ENCODE measurements at places on chromosomes 7 and 10.

GRCh38 chr7:121195874-121196273, 132.9 kb upstream of the WNT16 start:
- DNase-seq = no peak

- DNase-seq = no peak
Measured at GRCh38 chr10:48685731-48686130, 1.1 kb downstream of the WDFY4 start.

- no peak for DNase-seq
Measured at GRCh38 chr10:77907900-77908717, 18.4 kb downstream of the DLG5 start.

DNA sequence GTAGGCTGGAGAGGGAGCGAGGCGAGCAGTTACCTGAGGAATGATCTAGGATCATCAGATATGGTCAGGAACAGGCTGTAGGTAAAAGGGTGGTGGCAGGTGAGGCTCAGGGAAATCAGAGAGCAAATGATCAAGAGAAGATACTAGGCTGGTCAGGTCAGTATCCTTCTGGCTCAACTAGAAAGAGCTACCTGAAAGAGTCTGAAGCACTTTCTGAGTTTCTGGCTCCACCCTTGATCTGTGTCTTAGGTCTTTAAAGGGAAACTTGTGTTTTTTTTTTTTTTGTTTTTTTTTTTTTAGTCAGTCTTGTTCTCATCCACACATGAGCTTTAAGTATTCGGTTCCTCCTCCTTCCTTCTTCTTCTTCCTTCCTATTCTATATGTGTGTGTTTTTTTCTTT, 10.5 kb downstream of the ADAM22 start:
- DNase-seq = no peak

DNA sequence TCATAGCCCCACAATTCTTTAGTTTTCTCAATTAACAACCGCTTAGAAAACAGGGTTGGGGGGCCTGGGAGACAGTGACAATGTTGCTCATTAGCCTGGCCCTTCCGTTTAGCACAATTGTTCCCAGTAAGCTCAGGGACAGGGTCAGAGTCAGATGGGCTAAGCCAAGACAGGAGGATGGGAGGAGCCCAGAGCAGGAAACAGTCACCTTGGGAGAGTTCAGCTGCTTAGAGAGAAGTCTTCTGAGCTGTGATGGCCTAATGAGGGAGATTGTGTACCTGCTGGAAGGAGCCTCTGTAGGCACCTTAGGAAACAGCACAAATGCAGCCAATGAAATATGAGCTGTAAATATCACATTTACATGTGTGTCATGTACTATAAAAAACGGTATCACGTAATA, 35.9 kb downstream of the SVOPL start:
- no peak for DNase-seq

- no peak for DNase-seq
Measured at GRCh38 chr7:114209968-114210367, 204.6 kb upstream of the FOXP2 start.

- DNase-seq = no peak
Measured at GRCh38 chr7:129767120-129768015, 155.8 kb downstream of the NRF1 start.

DNA sequence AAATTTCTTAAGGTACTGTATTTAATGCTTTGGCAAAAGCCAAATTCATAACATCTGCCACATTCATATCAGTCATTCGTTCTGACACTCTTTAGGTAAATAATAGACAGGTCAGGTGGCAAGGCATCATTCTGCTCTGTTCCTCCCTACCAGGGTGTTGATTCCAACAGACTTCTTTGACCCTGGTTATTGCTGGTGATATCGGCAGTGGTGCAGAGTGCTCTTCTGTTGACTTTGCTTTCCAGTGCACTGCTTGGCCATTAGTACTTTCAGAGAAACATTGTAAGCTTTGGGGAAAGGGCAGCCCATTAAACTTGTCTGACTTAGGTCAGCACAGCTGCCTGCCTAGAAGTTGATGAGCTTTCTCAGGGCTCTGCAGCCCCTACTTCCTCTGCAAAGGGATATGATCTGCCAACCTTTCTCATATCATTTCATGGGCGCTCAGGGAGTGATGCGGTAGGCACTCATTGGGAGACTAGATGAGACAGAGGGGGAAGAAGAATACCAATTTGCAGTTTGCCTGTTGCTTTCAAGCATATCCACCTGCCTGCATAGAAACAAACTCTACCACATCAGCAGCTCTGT, 139.3 kb downstream of the LRRC4 start:
- DNase-seq = no peak

DNA sequence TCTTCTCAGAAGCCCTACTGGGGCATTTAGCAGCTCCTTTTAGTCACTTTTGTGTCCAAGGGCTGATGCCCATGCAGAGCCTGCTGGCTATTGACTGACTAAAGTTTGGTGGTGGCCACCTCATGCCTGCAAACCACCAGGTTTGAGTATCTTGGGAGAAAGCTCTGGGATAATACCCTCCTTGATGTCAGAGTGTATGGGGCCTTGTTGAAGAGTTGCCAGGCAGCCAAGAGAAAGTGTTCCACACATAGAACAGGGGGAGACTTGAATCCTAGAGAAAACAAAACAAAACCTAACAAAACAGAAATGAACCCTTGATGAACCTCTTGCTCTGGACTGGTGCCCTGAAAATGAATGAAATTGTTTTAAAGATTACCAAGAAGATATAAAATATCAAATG, 1024.6 kb downstream of the SORCS1 start:
- DNase-seq = no peak

GRCh38 chr7:71733107-71733870, 601.3 kb downstream of the GALNT17 start:
- DNase-seq = no peak

- DNase-seq = no peak
Measured at GRCh38 chr7:157892751-157893523, 556.1 kb downstream of the DNAJB6 start.

GRCh38 chr10:130337696-130338635, 201.8 kb downstream of the GLRX3 start:
- no peak for DNase-seq

DNA sequence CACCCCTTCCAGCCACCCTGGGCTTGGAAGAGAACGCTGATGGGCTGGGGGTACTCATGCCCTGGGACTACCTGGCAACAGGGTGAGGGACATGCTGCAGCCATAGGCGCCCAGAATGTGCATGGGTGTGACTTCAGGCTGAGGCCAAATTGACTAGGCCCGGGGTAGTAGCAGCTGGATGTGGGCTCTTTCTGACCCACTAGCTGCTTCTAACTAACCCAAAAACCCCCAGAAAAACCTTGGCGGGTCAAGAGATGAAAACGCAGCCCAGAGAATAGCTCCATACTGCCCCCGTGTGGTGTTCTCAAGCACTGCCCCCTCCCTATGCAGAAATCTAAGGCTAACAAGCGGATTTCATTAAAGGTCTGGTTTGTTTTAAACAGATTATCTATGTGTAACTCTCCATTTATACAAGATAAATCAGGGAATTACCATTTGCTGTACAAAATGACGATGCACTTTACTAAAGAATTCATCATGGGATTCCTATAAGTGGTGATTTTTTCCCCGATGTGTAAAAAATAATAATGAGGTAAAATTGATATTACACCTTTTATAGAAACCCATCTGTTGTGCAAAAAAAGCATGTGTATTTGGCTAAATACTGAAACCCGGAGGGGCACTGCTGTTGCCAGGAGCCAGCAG, 4.2 kb downstream of the SMARCD3 start:
- DNase-seq = peak; percentile 9

- DNase-seq = no peak
Measured at GRCh38 chr10:70588255-70588654, 14.3 kb downstream of the PRF1 start.

GRCh38 chr10:84196083-84196482, 1.7 kb downstream of the CDHR1 start:
- peak; percentile 26 for DNase-seq

DNA sequence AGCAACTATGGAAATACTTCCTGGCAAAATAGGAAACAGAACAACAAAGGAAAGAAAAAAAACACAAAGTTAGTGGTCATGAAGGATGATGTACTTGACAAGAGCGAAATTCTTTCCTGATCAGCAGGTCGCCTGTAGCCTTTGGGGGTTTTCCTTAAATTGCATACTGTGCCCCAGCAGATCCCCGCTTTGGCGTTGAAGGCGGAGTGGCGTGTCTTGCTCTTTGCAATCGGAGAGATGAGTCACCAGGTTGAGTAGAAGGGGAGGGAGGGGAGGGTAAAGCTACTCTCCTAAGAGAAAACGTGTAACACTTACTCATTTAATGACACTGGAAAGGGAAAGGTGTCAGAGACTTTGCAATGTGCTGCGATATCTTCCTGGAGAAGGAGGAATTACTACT, 587.2 kb downstream of the SORCS1 start:
- DNase-seq = no peak

GRCh38 chr7:141478845-141479244, 72.4 kb upstream of the AGK start:
- no peak for DNase-seq

GRCh38 chr10:49647554-49647953, 31.9 kb upstream of the C10orf53 start:
- DNase-seq = no peak

All from NCI-H446 treated with DMSO at 0.1 percent for 48 hours (cell line).